Left renal pelvis (tissue), 4 donors: ENCODE measurements at places on chromosomes 4 and X.

GRCh38 chr4:134955059-134955458, 753.5 kb upstream of the PABPC4L start:
- no peak for DNase-seq

- DNase-seq = no peak
Observed at GRCh38 chr4:106981431-106981830, 54.7 kb downstream of the DKK2 start.

DNA sequence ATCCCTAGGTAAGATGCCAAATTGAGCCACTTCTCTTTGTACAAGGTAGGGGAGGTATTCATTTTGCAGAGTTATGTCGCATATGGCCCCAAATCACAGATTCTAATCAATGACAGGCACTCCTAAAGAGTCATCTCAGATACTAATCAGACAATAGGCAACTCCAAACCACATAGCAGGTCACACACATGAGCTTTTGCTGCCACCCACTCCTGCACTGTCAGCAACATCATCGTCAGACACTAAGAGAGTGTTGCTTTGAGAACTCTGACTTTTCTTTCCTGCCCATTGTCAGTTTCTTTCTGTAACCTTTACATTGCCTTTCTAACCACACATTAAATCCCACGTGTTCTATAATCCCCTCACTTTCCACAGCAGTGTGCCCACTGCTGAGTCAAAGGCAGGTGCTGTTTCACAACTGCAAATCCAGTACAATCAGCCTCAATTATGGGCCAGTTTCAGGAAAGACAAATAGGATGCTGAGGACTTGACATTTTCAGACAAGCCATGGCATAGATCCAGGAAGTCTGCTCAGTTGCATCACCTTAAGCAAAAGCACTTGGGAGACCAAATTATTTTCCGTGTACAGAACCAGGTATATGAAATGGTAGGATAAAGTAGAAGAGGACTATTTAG, 23.5 kb downstream of the TMEM31 start:
- DNase-seq = no peak

- DNase-seq = no peak
Observed at GRCh38 chr4:141686879-141687278, 50.5 kb downstream of the IL15 start.

GRCh38 chr4:185479507-185479971, 8.0 kb upstream of the CCDC110 start:
- no peak for DNase-seq

GRCh38 chr4:21733894-21734630, 214.5 kb downstream of the KCNIP4 start:
- DNase-seq = no peak

DNA sequence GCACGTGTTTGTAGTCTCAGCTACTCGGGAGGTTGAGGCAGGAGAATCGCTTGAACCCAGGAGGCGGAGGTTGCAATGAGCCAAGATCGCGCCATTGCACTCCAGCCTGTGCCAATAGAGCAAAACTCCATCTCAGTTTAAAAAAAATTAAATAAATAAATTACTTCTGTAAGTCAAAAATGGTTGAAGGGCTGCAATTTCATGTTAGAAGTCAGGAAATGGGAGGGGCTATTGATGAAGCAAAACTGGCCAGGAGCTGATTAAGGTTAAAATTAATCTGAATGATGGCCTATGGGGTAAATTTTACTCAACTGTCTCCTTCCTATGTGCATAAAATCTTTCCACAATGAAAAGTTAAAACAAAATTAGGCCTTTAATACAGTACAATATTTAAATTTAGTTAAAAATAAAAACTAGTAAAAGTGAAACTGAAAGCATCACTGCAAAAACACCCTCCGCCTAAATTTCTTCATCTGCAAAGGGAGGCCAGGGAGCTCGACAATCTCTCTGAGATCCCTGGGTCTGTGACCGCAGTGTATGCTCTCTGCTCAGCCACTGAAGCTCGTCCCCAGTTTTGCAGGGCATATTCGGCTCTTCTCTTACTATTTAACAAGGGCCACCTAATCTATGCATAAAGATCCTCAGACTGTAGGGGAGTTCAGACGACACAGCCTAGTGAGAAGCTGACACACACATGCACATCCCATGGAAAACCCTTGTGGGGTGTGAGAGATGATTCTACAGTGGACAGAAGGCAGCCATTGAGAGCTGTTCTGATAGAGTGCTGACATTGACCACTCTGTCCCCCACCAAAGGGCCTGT, 57.2 kb downstream of the IRF2 start:
- no peak for DNase-seq

DNA sequence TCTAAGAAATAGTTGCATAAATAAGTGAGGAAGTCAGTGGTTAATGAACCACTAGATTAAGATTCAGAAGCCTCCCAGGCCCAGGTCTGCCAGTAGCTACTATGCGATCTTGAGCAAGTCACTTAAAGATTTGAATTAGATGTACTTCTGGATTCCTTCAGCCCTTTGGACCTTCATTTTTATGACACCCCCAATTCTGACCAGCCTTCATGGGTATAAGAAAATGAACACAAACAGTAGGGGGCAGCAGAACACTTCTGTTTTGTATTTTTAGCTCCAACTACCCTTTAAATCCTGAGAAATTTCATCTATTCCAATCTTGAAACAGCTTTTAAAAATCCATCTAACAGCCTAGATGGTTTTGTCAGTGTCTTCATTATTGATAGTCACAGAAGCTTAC, 19.0 kb downstream of the TMEM47 start:
- DNase-seq = no peak

DNA sequence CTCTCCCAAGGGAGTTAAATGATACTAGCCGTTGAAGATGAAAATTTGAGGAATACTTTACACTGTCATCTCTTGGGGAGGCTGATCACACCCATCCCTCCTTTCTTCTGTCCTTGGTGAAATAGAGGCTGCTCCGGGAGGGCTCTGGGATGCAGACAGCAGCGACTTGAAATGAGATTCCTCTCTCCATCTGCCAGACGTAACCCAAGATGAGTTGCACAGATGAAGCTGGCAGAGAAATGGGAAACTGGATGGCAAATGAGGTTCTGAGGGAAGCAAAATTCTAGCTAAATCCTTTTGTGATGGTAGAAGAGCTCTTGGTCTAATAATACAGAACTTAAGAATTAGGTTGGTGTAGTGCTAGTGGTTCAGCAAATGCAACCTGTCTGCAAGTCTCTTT, 201.4 kb downstream of the AASDH start:
- no peak for DNase-seq

- DNase-seq = no peak
Observed at GRCh38 chrX:22575161-22575845, 302.6 kb downstream of the CBLL2 start.

GRCh38 chr4:159079074-159079473, 23.8 kb upstream of the RAPGEF2 start:
- no peak for DNase-seq

GRCh38 chr4:39942507-39942906, 35.2 kb downstream of the PDS5A start:
- no peak for DNase-seq

- no peak for DNase-seq
Observed at GRCh38 chr4:151304755-151305154, 20.6 kb downstream of the SH3D19 start.

DNA sequence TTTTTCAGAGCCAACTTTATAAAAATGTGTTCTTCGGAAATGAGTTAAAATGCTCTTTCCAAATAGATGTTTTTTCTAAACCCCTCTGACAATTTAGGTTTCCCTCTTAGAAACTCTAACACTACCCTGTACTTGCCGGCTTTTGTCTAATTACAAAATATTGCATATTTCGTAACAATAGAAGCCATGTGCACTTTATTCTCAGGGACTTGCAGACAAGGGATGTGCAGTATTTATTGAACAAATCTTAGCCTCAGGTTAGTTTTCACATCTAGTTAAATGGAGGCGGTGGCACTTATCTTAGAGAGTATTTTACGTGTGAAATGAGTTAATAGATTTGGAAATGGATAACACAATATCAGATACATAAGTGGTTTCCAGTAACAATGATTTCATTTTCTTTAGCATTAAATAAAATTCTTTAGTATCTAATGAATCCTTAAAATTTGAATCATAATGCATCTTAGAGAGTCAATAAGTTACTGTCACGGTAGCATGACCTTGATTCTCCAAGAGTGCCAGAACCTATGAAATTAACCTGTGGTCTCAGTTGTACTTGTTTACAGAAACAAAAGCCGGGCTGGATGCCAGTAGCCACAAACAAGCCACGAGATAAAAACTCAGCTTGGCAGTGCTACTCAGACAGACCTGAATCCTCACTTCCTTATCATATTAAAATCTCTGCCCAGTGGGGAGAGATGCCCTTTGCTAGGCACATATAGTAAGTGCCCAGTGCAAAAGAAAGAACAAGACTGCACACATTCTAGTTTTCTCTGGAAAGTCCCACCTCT, 772 bp upstream of the PABPC4L start:
- DNase-seq = no peak

DNA sequence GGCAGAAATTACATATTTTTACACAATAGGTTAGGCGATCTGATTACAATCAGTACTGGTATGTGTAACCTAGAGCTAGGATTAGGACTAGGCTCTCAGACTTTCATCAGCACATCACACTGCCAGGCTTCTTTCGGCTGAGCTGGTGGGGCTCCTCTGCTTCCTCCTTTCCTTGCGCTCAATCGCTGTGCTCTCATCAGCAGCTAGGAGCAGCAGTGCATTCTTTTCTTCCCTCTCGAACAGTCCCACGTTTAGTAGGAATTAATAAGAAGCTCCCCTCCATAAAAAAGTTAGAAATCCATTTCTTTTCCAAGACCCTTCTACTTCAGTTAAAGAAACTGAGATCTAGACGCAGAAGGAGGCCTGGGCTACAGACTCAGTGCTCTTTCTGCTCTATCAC, 350.4 kb downstream of the SPRY1 start:
- no peak for DNase-seq

- DNase-seq = no peak
Observed at GRCh38 chr4:24988776-24989175, 42.0 kb downstream of the LGI2 start.

- no peak for DNase-seq
Observed at GRCh38 chr4:83247415-83248357, 36.9 kb downstream of the COQ2 start.

DNA sequence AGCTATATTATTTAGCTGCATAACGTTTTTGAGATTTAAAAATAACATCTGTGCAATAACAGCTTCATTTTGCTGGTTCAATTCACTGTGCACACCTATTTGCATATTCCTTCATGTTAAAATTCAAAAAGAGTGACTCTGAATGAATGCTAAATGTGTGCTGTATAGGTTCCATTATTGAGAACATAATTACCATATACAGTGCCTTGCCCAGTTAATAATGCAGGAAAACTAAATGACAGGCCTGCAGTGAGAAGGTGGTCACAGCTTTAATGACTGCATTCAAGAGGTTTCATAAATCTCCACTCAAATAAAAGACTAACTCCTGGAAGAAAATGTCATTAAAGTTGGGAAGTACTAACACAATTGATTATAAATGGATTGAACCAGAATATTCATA, 1183.2 kb upstream of the ADGRL3 start:
- DNase-seq = no peak

DNA sequence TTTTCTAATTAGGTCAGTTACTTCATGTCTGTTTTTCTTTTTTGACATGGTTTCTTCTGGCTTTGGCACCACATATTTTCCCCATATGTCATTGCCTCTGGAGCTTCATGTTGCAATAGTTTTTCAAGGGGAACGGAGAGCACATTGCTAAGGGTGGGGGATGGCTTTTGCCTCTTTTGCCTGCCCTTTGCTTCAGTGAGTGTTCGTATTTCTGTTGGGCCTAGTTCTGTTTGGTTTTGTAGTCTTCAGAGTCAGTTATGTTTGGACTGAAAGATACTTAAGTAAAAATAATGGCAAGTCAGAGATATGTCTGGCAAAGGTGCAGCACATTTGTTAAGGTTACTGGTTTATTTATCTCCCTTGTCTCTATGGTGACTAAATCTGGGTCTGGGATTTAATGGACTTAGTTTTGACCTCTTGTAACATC, 29.1 kb downstream of the FHL1 start:
- DNase-seq = no peak

GRCh38 chr4:54645830-54646229, 11.9 kb upstream of the KIT start:
- no peak for DNase-seq

DNA sequence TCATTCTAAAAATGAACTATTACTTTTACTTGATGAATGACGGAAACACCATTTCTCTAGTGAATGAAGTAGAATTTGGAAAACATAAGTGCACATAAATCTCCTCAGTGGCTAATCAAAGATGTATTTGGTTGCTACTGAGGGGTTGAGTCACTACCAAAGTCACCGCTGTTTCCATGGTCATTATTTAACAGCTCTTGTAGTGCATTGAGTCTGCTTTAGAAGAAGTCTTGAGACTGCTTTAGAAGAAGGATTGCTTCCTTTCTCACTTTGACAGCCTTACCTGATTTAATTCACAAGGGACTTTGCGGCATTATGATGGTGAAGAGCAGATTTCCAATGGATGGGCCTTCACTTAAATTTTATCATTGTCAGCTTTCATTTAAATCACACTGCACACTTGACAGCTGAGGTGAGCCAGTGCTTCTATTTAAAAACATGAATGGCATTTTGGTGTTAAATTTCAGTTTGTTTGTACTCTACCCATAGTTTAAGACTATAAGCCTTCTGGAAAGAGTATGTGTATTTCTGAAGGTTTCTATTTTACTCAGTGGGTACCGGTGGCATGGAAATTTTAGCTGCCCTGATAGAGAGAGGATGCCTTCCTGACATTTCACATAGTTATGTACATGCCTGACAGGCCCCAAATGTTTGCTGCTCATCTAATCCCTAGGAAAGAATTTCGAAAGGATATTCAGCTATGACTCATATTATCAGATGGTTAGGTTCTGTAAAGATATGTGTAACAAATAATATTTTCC, 9.5 kb downstream of the ASB5 start:
- DNase-seq = no peak

DNA sequence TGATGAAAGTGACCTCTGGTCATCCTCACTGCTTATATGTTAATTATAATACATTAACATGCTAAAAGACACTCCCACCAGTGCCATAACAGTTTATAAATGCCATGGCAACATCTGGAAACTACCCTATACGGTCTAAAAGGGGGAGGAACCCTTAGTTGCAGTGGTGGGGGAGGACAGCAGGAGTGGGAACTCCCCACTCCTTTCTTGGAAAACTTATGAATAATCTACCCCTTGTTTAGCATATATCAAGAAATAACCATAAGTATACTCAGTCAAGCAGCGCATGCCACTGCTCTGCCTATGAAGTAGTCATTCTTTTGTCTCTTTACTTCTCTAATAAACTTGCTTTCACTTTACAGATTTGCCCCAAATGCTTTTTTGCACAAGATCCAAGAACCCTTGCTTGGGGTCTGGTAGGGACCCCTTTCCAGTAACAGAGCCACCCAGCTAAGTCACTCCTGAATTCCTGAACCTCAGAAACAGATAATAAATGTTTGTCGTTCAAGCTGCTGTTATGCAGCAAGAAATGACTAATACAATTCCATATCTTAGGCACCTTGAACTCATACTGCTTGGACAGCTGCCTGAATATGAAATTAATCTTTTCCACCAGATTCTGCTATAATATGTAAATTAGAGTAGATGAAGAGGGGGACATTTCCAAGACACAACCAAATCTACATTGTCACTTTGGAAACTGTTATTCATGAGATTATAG, 14.4 kb upstream of the REPS2 start:
- DNase-seq = no peak
